ENCODE measurements at places on chromosomes 1 and 21. TPM values are rescaled to one million over a fixed set of nuclear protein-coding genes. Genes with fewer than 3 reads are reported as not detected.

- DNase-seq = no peak
These were observed 66.7 kb downstream of the SLC45A1 start for GRCh38 chr1:8384577-8384976.

DNA sequence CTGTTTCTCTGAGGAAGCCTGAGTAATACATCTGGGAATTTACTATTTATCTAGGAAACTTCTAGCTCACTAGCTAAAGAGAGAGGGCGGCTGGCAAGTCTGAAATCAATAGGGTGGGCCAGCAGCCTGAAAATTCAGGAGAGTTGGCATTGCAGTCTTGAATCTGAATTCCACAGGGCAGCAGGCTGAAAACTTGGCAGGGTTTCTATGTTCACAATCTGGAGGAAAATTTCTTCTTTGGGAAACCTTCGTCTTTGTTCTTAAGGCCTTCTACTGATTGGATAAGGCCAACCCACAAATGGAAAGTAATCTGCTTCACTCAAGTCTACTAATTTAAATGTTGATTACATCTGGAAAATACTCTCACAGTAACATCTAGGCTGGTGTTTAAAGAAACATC lies 101.0 kb upstream of the COG2 start:
- DNase-seq = no peak

DNA sequence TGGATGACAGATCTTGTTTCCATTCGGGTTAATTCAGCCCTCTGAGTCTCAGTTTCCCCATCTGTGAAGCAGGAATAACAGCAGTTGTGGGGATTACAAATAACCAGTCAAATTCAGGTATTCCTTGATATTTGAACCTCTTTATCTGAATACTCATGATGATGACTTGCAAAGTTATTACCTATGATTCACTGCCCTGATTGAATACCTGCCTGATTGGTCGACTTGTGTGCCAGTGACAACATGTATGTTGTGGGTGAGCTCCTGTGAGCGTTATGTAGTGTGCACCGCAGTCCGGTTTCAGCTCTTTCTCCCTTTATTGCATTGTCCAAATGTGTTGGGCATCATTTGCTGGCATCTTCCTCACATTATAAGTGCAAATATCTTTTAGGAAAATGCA lies 9.5 kb upstream of the TMEM61 start:
- DNase-seq = no peak

DNA sequence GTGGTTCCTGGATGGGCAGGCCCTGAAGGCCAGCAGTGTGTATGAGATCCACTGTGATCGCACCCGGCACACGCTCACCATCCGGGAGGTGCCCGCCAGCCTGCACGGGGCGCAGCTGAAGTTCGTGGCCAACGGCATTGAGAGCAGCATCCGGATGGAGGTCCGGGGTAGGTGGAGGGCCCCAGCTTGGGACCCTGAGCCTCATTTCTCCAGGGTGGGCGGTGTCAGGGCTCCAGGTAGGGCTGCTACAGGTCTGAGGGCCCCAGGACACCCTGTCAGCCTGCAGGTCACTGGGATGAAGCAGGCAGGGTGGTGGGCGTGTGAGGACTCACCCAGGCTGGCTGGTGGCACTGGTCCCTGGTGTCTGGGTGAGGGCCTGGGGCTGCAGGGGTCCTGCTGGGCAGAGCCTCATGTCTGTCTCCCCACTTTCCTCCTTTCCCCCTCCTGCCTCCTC lies 7.8 kb downstream of the OBSCN start:
- no peak for DNase-seq

DNA sequence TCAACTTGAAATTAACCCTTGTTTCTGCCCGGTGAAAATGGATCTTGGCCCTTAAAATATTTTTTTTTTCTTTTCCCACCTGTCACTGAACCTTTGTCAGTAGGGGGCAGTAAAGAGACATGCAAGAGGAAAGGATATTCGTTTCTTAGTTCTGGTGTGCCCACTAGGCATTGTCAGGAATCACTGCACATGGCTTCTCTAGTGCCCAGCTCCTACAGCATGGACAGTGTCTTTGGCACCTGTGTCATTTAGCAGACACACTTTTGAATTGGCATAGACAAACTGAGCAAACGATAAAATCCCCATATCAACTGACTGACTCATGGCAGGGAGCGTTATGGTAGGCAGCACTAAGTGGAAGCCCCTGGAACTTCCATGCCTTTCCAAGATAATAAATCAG lies 1048.1 kb downstream of the BRINP3 start:
- DNase-seq = peak; percentile 46

GRCh38 chr1:29789910-29790247 lies 553.6 kb downstream of the PTPRU start:
- no peak for DNase-seq

DNA sequence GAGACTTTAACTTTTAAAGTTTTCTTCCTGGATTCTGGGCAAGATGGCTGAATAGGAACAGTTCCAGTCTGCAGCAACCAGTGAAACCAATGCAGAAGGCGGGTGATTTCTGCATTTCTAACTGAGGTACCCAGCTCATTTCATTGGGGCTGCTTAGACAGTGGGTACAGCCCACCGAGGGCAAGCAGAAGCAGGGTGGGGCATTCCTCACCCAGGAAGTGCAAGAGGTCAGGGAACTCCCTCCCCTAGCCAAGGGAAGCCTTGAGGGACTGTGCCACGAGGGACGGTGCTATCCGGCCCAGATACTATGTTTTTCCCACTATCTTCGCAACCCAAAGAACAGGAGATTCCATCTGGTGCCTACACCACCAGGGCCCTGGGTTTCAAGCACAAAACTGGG lies 121.0 kb downstream of the VAV3 start:
- no peak for DNase-seq

- no peak for DNase-seq
These were observed 826.4 kb downstream of the PLA2G4A start for GRCh38 chr1:187655104-187655503.

GRCh38 chr1:165205145-165205544 lies 151.4 kb downstream of the LMX1A start:
- DNase-seq = no peak

DNA sequence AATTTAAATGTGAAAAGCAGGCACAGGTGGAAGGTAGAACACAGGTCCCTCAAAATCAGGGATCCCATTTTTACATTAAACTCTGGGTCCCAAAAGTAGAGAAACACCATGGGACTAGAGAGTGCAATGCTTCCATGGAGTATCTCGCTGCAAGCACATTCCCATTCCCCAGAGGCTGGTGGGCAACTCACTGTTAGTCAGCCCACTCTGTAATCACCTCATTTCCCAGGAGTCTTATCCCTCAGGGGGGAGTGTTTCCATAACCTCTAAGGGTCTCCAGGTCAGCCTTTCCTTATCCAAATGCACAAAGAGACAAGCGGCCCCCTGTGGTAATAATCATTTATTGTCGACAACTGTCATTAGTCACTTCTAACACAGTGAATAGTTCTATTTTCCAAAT lies 490.1 kb upstream of the LRRC7 start:
- no peak for DNase-seq

GRCh38 chr1:61412601-61413000 lies 312.3 kb downstream of the TM2D1 start:
- DNase-seq = no peak

Gene CERS2
- total RNA-seq = 110 TPM

Gene C1orf167
- total RNA-seq = not detected

Gene MYBPH
- not detected for total RNA-seq

Gene LRRC39
- not detected for total RNA-seq

Gene PRRX1
- 0.10 TPM for total RNA-seq

Gene DNM3
- total RNA-seq = 0.99 TPM
